ENCODE measurements at places on chromosomes 3 and 15.

DNA sequence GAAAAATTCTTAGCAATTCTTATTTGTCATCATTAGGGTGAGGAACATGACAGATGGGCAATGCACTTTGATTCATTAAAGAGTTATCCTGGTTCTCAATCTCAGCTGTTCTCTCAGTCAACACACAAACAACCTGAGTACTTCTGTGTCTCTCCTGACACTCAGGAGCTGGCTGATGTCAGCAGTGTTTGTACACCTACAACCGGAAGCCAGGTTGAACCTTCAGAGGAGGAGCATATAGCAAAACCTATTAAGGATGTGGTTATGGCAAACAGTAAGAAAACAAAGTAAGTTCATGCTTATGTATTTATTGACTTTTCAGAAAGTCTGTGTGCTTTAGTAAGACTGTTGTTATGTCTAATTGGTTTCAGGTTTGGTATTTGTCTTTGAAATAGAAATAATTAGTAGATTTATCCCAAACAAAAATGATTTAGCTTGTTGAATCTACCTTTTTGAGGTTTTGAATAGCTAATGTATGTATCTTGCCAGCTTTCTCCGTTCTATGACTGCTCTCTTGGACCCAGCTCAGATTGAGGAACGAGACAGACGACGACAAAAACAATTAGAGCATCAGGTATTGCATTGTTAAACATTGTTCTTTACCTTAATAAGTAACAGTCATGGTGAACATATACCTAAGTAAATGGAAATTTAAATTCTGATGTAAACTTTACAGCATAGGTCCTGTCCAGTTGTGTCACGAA is 36.6 kb downstream of the CCDC66 start:
- DNase-seq, result no peak

GRCh38 chr15:38648121-38648843 is 83.7 kb upstream of the RASGRP1 start:
- no peak for DNase-seq

- no peak for DNase-seq
Observed at GRCh38 chr3:66957367-66957766, 40.7 kb upstream of the KBTBD8 start.

GRCh38 chr3:127791221-127791913 is 30.9 kb downstream of the MGLL start:
- DNase-seq, result peak; percentile 92

GRCh38 chr3:47348411-47349154 is 32.2 kb upstream of the PTPN23 start:
- DNase-seq, result peak; percentile 13

DNA sequence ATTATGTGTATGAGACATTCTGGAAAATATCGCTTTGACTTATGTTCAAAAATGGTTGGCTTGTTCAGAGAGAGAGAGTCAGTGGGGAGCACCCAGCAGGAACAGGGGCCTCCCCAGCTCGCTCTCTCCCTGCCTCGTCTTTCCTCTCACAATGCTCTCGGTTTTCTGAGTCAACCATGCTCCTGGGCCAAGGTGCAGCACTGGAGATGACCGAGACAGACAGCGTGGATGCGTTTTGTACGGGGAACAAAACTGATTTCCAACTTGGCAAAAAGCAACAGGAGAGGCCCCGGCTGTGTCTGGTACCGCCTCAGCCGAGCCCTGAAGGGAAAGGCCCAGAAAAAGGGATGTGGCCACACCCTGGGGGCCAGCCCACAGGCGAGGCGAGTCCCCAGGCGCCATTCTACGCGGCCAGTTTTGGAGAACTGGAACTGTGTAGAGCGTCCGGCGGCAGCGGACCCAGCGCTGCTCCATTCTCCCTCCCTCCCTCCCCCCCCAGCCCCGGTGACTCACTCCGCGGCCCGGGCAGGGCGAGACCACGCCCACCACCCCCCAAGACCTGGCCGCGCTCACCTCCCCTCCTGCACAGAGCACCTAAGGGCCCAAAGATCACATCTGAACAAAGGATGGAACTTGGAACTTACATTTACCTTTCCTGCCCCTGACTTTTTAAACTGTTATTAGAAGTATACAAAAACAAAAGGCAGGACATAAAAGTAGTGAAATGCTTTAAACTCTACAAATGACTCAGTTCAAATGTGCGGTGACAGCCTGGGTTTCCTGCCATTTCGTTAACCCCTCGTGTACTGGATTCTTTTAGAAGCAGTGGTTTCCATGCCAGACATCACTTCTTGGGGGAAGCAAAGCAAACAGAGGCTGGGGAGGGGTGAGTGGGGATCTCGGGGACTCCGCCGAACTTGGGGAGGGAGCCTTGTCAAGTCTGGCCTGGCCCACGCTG is 12.7 kb downstream of the ATP10A start:
- DNase-seq, result peak; percentile 92

DNA sequence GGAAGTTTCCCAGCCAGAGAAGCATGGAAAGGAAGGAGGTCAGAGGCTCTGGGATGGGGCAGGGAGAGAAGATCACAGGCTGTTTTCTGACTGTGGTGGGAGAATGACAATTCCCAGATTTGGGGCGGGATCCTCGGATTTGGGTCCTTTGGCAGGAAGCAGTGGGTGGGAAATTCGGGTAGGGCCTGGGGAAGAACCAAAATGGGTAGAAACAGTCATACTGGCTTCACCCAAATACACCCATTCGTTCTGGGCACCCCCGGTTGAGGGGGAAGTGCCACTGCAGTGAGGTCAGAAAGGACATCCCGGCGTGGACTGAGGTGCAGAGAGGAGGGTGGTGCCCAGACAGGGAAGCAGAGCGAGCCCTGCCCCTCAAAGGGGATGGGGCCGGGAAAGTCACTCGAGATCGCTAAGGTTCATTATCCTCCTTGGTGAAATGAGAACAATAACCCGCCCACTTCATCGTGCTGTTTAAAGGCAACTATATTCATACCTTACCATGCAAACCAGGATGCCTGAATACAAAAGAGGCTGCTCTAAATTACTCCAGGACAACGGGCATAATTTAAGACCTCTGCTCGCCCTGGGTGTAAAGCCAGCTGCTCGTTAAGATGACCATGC is 28.8 kb downstream of the TNK2 start:
- DNase-seq, result no peak

GRCh38 chr3:129579991-129580390 is 26.5 kb downstream of the PLXND1 start:
- no peak for DNase-seq

DNA sequence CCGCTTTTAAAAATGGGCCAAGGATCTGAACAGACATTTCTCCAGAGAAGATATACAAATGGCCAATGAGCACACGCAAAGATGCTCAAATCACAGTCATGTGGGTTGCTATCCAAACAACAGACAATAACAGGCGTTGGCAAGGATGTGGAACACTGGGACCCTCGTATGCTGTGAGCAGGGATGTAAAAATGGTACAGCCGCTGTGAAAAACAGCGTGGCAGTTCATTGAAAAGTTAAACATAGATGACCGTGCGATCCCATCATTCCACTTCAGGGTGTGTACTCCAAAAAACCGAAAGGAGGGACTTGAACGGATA is 6.7 kb upstream of the LRRC15 start:
- no peak for DNase-seq

GRCh38 chr3:174538151-174538550 is 321.0 kb upstream of the NAALADL2 start:
- no peak for DNase-seq

DNA sequence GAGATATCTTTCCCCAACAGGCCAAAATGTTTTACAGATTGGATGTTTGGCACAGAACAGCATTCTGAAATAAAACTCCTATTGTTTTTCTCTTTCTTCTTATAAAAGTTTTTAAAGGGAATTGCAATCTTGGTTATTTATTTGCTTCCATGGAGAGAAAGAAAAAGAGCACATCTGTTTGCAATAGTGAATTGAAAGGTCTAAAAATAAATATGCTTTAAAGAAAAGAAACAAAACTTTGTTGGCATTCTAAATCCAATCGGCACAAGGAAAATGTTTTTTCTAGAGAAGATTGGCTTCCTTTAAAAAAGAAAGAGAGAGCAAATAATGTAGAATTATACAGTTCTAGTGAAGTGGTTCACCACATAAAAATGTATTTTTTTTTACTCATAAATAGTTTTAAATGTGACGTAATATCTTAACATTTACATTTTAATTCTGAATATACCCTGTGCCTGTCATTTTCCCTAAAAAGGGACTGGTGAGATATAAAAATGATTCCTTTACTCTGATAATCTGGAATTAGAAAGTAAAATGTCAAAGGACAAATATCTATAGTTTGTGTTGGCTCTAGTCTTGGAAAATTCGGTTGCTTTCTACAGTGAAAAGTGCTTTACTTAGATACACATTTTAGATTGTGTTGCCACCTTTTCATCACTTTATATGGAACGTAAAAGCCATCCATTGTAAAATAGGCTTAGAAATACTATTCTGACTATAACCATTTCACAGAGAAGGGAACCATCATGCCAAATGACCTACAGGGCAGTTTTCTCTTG is 257.4 kb upstream of the CBLB start:
- DNase-seq, result peak; percentile 44

DNA sequence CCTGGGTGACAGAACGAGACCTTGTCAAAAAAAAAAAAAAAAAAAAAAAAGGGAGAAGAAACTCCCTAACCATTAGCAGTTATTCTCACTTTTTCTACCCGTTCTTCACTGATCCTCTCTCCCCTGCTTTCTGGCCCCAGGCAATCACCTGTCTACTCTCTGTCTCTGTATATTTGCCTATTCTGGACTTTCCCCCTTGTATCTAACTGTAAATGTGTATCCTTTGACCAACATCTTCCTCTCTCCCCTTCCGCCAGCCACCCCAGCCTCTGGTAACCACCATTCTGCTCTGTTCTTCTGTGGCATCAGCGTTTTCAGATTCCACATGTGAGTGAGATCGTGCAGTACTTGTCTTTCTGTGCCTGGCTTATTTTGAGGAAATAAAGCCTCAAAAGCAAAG is 6.9 kb downstream of the CYFIP1 start:
- no peak for DNase-seq

DNA sequence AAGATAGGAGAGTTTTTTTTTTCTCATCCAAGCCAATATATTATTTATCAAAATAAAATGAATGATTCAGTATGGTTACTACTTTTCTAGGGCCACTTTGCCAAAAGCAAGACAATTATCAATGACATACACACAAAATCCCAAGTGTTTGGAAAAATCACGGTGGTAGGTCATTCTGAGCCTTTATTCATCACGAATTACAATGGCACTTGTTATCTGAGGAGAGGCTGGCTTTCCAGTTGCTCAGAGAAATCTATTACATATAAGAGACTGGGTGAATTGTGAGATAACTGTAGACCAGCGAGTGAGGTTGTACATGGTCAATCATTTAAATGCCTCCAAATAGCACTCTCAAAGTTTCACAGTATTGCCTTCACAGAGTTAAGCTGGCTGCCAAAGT is 20.4 kb upstream of the FGF12 start:
- no peak for DNase-seq

DNA sequence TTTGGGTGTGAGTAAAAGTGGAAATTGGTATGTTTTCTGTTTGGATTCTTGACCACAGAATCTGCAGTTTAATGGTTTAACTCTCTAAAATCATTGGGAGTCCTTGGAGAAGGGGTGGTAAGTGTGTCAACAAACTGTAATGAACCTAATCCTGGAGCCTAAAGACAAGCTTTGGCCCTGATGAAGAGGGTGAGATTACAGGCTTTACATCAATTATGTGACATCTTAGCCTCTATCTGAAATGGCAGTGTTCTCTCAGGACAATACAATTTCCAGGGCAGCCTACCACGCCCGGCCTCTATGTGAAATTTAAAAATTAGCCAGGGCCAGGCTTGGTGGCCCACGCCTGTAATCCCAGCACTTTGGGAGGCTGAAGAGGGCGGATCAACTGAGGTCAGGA is 4.3 kb upstream of the PKM start:
- DNase-seq, result no peak

- peak; percentile 71 for DNase-seq
Observed at GRCh38 chr15:70974004-70974832, 81.6 kb downstream of the LRRC49 start.

- DNase-seq, result no peak
Observed at GRCh38 chr3:69423463-69424155, 37.7 kb upstream of the FRMD4B start.

DNA sequence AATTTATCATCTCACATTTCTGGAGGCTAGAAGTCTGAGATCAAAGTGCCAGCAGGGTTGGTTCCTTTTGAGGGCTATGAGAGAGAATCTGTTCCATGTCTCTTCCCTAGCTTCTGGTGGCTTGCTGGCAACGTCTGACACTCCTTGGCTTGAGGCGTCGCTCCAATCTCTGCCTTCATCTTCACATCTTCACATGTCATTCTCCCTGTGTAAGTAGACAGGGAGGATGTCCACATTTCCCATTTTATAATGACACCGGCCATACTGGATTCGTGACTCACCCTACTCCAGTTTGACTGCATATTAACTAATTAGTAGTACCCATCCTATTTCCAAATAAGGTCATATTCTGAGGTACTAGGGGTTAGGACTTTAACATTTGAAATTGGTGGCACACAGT is 17.5 kb upstream of the ARHGAP31 start:
- DNase-seq, result peak; percentile 29

DNA sequence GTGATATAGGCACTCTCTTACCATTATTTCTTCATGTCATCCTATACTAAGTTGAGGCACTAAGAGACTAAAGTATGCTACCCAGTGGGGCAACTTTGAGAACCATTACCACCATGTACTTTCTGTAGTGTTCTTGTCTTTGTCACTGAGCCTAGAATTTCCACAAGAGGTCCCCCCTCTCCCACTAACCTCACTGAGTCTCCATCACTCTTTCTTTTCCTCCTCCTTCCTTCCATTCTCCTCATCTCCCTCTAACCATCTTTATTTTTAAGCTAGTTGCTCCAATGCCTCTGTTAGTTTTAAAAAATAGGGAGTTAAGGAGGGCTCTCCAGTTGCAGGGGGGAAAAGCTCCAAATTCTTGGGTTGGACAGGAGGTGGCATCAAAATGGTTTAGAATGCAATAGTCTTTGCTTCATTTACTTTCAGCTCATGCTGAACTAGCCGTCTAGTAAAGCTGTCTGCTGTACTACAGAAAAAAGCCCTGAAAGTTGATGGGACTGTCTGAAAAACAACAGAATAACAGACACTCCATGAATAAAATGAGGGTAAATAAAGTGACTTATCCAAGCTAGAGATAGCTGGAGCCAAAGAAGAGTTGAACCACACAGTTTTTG is 85.1 kb upstream of the MYRIP start:
- DNase-seq, result no peak

- DNase-seq, result no peak
Observed at GRCh38 chr3:195805181-195805580, 6.5 kb downstream of the MUC4 start.

- no peak for DNase-seq
Observed at GRCh38 chr15:66032006-66032405, 162.7 kb downstream of the RAB11A start.

GRCh38 chr3:189900578-189900977 is 220.1 kb downstream of the P3H2 start:
- no peak for DNase-seq

- DNase-seq, result no peak
Observed at GRCh38 chr3:118618247-118619040, 416.2 kb downstream of the IGSF11 start.

- no peak for DNase-seq
Observed at GRCh38 chr3:62242831-62243509, 130.4 kb downstream of the FEZF2 start.

GRCh38 chr3:141272906-141273662 is 41.5 kb downstream of the PXYLP1 start:
- DNase-seq, result no peak

Data from EH (cell line).